ENCODE measurements at places on chromosomes 3 and 15. TPM values are rescaled to one million over a fixed set of nuclear protein-coding genes. Genes with fewer than 3 reads are reported as not detected.

- DNase-seq: no peak
Measured at GRCh38 chr3:164498917-164499316, 579.4 kb downstream of the SI start.

DNA sequence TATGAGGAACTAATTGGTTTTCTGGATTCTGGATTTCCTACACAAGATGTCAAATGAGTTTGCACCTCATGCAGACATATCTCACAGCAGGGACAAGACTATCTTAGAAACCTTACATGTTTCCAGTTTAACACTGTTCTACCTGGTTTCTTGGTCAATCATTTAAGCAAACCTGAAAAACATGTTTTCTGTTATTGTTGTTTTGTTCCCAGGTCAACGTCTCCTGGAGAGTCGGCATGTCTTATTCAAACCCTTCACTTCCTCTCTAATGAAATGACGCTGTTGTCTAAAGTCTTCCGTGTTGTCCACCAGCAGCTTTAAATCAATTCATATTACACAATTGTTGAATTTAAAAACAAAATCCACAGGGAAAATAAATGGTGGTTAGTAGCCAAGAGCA, 150.9 kb downstream of the CNTN3 start:
- DNase-seq: no peak

DNA sequence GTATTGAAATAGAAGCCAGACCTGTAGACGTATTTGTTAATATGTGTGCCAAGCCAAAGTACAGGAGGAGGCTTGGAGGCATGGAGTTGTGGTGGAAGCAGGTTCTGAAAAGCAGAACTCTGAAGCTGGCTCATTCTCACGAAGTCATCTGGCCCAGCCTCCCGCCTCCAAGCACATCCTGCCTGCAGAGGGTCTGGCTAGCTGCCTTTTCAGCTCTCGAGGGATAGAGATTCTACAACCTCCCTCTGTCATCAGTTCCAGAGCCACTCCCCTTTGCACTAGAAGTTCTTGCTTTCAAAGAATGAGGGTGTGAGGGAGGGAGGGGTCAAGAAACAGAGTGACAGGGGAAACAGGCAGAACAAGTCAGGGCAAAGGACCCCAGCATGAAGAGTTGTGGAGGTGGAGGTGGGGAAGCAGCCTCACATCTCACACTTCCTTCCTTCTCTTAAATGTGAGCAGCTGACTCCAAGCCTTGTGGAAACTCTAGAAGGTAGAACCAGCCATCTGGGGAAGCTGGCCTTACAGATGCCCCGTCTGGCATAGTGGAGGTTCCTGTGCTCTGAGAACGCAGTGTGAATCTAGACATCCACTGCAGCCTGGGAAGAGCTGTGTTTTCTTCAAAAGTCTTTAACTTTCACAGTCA, 95.3 kb downstream of the SLC49A4 start:
- DNase-seq: no peak

DNA sequence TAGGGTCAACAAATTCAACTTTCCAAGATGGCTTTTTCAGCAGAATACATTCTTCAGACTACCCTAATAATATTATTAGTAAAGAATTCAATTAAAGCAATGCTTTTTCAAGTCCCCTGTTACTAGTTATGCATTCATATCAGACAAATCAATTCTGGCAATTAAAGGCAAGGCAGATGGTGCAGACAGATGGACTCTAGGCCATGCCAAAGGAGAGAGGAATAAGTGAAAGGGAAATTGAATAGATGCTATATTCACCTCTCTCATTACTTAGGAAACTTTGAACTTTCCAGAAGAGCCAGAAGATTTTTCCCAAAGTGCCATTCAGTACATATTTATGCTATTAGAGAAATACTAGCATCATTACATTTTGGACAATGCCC, 487.7 kb upstream of the RASGRP1 start:
- DNase-seq: no peak

- DNase-seq: no peak
Measured at GRCh38 chr3:10391391-10391790, 70.5 kb upstream of the SEC13 start.

- no peak for DNase-seq
Measured at GRCh38 chr3:152626226-152626625, 208.7 kb upstream of the P2RY1 start.

DNA sequence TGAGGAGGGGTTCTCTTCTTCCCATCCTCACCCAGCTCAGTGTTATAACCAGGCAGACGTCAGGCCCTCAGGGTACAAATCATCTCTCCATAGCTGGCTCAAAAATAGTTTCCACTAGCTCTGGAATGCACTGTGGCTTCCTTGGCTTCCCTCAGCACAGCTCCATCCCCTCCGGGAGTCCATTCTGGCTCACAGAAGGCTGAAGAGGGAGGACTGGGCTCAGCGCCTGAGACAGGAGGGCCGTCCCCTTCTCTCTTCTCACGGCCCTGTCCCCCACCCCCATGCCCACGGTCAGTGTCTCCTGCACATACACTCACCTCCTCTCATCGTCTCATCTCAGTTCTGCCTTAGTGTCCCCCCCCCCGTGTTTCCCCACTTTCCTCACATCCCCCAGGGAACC, 50.1 kb downstream of the UMPS start:
- DNase-seq: no peak

- DNase-seq: no peak
Measured at GRCh38 chr3:80451393-80451792, 683.6 kb upstream of the ROBO1 start.

- peak; percentile 88 for DNase-seq
Measured at GRCh38 chr3:14410503-14411165, 8.2 kb downstream of the SLC6A6 start.

DNA sequence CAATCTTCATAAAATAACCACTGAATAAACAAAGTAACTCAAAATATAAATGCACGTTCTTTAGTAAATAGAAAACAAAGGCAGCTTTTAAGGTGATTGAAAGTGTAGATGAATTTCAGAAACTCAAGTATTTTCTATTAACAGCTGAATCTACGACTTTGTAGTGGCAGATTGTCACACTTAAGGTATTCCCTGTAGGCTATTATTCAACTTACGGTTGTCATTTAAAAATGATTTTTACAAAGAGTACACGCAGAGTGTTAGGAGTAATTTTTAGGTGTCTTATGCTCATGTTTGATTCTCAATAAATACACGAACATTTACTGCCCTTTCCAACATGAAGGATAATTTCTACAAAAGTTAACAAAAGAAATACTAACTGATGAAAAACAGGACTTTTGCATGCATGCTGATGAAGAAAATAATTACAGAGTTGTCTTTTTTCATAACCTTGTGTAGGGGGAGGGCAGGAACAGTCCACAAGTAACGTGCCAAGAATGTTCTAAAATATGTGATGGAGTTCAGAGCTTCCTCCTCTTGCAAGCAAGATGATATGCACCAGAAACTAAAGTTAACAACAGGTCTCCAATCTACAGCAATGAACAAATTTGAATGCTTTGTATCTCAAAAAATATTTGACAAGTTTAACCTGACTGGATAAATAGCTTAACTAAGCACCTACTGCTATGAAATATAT, 16.7 kb downstream of the DCBLD2 start:
- DNase-seq: no peak

- no peak for DNase-seq
Measured at GRCh38 chr15:50906954-50907600, 1.4 kb upstream of the AP4E1 start.

DNA sequence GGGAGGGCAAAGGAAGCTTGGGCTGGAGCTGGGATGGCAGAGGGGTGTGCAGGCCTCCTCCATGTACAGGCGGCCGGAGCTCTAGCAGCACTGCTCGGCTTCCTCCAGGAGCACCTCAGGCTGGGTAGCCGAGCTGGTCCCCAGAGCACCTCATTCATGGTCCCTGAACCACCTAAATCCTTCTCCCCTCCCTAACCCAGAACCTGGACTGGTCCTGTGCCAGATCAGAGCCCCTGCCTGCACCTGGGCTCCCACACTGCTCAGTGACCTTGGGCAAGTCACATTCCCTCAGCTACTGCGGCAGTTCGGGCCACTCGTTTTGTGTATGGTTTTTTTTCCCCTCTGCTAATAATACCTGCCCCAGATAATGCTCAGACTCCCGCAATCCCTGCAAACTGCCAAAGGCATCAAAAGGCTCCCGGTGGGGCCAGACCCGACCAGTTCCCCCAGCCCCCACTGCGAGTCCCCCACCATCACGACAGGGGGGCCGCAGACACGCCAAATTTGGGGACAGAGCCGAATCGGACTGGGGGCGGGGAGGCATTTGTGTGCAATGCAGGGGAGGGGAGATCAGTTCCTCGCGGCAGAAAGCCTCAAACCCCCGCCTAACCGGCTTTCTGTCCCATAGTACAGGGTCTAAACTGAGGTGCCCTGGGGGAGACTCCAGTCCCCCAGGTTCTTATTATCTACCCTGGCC, 1.3 kb downstream of the SEMA7A start:
- no peak for DNase-seq

- no peak for DNase-seq
Measured at GRCh38 chr3:114223143-114223542, 14.2 kb downstream of the ZNF80 start.

DNA sequence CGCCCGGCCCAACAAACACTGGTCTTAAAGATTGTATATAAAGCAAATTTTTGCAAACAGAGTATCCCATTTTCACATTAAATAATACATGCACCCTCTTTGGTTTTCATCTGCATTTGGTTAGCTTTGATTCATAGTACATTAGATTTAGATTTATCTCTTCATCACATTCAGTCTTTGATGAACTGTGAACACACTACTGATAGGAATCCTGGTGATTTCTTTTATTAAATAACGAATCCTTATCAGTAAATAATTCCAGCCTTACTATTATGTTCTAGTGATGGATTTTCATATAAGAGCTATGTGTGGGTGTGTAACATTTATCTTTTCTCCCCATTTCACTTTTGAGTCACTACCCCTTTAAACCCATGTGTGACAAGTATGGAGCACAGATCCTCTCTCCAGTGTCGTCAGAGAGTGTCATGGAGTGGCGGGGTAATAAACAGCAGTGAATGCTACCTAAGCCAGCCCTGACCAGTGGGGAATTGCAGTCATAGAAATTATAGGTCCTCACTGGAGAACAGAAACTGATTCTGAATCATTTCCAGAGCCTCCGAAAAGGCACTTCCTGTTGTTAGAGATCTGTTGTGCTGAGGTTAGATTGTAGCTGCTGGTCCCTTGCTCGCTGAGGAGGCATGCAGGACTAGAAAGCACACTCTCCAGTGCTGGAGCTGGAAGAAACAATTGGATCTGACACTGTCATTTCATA, 22.0 kb downstream of the SLC7A14 start:
- DNase-seq: no peak

DNA sequence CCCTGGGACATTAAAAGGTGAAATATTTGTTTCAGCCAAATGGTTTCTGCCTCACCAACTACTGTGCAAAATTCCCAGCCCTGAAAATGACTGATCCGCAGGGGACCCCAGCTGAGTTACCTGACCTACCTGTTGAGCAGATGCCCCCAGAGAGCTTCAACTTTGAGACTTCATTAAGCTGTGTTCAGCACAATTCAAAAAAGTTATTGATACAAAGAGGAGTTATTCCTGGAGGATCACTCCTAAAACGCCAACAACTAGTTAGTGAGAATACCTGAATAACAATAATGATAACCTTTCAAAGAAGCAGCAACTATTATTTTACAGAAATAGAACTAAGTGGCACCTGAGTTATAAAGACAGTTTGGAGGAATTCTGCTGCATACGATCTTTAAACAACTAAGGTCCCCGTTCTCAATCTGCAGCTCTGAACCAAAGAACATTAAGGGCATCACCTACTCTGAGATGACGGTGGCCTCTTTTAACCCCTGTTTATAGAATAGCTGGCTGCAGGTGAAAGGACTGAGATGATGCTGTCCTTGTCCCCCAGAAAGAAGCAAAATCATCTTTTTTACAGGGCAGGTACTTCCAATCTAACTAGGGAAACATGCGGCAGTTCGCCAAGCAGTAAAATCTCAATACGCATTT, 659 bp downstream of the GADL1 start:
- no peak for DNase-seq

GRCh38 chr3:108008931-108009639, 81.7 kb downstream of the CD47 start:
- no peak for DNase-seq

DNA sequence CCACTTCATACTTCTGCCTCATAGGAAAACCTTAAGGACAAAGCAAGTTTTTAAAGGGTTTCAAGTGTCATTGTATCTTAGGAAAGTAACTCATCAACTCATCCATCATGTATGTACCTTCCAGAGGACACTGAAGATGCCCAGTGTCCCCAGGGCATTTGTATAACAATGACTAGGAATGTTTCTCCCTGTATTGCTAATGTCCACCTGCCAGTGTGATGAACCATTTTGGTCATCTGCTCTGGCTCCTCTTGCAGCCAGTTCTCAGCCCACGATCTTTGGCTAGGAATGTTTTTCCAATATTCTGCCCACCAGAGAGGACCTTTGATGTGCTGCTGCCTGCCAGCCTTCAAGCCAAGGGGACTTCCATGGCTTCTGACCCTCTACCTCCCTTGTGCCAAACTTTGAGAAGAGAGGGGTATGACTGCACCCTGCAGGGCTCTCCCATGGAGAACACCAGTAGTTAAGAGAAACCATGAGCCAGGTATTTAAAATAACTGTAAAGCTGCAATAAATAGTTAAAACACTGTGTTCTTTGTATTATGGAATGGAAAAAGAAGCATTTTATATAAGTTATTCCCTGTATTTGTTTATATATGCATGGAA, 11.4 kb downstream of the LMOD3 start:
- DNase-seq: no peak

DNA sequence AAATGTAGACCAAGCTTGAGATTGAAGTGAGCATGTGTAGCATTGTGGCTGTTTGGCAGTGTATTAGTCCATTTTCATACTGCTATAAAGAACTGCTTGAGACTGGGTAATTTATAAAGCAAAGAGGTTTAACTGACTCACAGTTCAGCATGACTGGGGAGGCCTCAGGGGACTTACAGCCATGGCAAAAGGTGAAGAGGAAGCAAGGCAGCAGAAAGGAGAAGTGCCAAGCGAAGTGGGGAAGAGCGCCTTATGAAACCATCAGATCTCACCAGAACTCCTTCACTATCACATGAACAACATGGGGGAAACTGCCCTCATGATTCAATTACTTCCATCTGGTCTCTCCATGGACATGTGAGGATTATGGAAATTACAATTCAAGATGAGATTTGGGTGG, 8.6 kb upstream of the CERS3 start:
- DNase-seq: no peak

The PRICKLE2 gene
- 2.5 TPM for total RNA-seq

The LRTM1 gene
- total RNA-seq: not detected

The TMEM212 gene
- not detected for total RNA-seq

The SLC9C1 gene
- not detected for total RNA-seq

The UPK1B gene
- total RNA-seq: 56.4 TPM

The ARMC8 gene
- total RNA-seq: 33.9 TPM

The NKTR gene
- 18.2 TPM for total RNA-seq

The IFRD2 gene
- total RNA-seq: 165 TPM

Data from epithelial cell of proximal tubule (primary cell).